Effector memory CD4-positive, alpha-beta T cell (primary cell): ENCODE measurements at places on chromosomes 6 and 20.
A peak's percentile ranks its signal among the peaks of the same experiment; 100 is the strongest.

GRCh38 chr6:151634336-151634720 is 140.5 kb downstream of the CCDC170 start:
- DNase-seq: no peak

GRCh38 chr6:28523241-28523622 is 2.4 kb upstream of the GPX5 start:
- DNase-seq: peak; percentile 21

DNA sequence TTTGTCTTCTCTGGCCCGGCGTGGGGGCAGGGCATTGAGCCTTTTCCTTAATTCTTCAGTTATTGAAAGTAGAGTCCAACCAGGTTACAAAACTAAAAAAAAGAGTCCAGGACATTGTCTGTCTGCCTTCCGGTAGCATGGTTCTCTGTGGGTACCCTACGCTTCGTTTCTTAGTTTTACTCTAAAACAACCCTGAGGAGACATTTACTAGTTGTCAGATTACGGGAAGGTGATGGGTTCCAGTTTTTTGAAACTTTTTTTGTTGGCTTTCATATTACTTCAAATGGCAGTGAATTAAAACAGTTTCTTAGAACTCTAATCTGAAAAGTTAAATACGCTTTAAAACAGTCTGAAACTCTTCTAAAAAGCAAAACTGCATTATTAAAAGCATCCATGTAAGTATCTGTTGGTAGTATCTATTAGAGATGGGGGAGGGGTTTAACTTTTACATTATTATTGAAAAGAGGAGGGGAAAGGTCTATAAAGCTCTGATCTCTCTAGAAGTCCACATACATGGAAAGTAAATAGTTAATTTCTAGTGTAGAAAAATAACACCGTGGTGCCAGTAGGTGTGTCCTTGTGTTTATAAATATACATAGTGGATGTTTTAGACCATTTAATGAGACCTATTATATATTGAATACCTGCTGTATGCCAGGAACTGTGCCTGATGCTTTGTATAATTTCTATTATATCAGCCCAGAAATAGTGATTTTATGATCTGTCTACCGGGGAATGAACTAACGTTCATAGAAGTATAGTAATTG is 2.2 kb downstream of the BICRAL start:
- DNase-seq: no peak

DNA sequence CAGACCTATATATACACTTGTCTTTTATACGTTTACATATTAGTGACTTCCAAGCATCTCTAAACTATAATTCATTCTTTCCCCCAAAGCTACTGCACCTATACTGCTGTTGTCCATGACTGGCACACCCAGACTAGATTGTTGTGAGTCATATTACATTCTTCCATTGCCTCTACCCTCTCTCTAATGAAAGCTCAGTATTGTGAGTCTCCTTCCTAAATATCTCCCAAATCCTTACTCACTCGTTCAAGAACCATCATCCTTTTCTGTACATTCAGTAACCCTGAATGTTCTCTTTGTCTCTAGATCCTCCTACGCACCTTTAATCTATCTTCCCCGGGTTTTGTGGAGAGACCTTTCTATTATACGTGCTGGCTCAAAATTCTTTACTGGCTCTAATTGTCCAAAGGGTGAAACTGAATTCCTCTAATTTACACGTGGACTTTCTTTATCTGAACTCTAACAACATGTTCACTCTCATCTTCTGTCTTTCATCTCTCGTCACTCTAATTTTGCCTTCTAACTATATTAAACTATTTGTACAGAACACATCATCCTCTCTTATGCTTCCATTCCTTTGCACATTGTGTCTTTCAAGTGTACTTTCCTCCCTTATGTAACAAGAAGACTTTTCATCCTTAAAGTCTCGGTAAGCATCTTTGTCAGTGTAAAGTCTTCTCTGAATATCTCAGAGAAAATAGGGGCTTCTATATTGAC is 109.3 kb downstream of the IBTK start:
- no peak for DNase-seq

DNA sequence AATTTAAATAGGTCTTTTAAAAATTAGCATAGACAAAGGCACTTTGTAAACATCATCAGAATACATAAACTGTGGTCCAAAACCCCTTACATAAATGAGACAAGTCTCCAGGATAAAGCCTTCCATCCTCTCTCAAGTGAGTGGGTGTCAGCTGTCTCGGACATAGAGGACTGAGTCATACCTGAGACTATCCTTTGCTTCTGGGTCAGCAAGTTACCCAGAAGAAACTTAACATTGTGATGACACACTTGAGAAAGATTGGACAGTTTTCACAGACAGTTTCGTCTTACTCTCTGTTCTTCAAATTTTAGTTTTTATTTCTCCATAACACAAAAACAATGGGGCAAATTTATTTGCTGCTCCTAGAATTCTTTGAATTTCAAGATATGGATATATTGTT is 838.0 kb downstream of the DHX35 start:
- DNase-seq: no peak

DNA sequence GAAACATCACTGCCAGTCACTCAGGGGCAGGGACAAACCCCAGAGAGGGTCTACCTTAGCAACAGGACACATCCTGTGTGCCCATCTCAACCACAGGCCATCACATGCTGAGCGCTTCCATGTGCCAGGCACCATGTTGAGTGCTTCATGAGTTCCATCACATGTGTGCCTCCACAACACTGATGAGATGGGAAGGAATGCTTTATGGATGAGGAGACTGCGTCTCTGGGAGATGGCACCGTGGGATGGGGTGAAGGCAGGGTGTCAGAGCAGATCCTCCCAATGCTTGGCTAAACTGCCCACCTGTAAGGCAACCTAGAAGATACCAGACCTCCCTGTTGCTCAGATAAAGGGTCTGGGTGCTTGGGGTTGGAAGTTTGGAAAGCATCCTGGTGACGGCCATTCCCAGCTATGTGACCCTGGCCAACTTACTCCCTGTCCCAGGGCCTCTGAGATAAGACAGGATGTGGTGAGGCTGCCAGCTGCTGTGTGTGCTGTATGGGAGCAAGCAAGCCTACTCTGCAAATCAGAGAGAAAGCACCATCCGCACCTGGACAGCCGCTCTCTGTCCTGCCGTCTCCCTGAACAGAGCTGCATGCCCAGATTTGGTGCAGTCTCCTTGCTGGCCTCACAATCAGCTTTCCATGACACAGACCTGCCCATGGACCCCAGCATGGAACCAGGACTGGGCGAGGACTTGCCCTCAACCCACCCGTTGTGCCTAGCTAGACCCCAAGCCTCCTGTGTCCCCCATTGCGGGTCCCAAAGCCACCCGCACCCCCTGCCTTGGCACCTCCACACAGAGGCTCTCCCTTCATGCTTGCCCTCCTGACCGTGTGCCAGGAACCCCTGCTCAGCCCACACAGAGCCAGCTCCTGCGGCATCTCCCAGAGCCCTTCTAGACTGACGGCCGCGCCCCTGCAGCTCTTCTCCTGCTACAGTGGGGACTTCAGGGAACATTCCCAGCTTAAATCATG is 143.7 kb downstream of the SYNDIG1 start:
- no peak for DNase-seq

DNA sequence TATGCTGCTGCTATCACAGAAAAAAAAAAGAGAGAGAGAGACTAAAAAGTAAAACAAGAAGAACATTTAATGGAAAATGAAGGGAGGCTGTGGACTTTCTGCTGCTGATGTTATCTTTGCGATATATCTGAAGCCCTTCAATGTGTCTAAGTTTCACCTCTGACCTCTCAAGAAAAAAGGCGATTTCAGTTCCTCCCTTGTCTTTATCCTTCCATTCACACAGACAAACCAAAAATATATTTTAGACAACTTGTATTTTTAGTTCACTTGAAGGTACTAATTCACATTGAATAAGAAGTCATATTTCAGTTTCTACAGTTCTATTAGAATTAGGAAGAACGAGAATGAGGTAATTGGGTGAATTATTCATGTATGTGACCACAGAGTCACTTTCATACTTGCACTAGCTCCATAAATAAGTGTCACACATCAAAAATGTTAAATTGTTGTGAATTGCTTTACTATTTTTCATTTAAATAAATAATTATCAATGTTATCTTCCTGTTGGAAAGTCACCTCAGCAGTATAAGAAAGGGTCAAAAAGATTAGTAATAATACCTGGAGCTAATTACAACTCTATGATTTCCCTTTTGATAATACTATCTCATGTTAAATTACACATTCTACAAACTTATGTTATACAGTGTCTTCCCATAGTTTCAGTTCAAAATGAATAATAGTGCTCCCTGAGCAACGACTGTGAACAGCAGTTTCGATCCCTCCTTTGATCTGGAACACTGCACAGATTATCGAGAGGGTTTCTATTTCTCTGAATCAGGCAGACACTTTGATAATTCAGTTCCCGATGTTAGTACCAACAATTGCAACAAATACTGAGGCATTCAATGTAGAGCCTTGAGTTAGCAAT is 85.2 kb upstream of the PLCB4 start:
- DNase-seq: no peak

DNA sequence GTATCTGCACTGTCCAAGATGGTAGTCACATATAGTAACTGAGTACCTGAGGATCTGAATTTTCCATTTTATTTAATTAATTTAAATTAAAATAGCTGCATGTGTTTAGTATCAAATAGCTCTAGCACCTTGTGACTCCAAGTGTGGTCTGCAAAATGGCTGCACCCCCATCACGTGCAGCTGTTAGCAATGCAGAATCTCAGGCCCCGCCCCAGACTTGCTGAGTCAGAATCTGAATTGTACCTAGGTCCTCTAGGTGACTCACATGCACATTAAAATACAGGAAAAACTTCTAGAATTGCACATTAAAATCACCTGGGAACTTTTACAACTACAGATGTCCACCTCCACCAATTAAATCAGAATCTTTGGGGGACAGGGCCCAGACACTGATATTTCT is 19.2 kb upstream of the FAM83C start:
- DNase-seq: no peak

DNA sequence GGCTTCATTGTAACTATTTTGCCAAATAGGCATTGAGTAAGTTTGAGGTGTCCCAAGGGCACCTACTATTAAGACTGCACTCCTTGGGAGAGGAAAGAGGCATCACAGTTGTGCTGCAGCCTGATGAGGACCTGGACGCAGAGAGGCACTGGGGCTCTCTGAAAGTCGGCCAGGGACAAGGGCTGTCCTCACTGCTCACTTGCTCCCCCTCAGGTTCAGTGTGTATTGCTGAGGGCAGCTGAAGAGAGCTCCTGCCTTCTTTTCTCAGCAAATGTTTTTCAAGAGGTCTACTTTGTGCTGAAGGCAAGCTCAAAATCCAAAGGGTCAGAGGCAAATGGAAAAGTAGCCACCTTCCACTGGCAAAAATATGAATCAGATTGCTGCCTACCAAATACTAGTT is 331.8 kb downstream of the RIMS1 start:
- no peak for DNase-seq

DNA sequence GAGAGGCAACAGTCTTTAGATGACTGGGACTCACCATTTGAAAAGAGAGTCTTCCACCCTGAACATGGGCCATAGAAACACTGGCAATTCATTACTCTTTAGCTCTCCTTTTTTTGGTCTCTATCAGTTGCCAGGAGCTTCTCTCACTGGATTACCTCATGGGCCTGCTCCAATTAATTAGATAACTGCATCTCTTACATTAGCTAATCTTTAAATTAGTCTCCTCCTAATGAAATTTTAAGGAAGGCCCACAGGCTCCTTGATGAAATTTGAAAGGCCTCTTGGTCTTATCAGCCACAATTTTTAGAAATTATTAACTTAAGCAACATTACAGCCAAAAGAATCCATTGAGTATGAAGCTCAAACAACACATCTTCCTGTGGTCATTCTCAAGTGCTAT is 184.4 kb downstream of the UNC5CL start:
- no peak for DNase-seq

DNA sequence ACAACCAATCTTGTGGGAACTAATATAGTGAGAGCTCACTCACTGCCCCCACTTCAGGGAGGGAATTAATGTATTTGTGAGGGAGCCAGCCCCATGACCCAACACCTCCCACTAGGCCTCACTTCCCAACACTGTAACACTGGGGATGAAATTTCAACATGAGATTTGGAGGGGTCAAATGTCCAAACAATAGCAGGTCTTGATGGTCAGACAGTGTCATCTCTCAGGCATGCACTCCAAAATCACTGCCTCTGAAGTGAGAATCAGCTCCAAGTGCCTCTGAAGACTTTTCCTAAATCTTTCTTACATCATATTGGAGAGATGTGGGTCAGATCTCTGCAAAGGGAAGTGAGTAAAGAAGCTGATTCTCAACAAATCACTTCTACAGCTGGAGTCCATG is 13.8 kb upstream of the SAYSD1 start:
- DNase-seq: no peak

DNA sequence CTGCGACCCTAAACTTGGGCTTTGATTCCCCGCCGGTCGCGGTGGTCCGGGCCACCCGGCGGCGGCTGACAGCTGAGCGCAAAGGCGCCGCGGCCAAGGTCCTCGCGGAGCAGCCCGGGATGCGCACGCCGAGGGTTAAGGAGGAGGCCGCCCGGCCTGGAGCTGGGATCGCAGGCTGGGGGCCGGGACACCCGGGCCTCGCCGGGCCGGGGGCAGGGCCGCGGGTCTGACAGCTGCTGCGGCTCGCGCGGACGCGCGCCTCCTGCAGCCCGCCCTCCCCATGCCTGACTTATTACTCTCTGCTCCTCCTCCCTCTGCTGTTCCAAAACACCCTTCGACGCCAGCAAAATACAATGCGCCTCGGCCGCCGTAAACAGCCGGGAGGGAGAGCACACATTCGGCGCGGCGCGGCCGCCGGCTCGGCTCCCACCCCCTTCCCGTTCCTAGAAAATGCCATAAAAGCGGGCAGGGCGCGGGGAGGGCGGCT is 746 bp downstream of the BACH2 start:
- peak; percentile 32 for DNase-seq

- DNase-seq: no peak
These were observed 469 bp upstream of the XRN2 start for GRCh38 chr20:21302664-21303060.

DNA sequence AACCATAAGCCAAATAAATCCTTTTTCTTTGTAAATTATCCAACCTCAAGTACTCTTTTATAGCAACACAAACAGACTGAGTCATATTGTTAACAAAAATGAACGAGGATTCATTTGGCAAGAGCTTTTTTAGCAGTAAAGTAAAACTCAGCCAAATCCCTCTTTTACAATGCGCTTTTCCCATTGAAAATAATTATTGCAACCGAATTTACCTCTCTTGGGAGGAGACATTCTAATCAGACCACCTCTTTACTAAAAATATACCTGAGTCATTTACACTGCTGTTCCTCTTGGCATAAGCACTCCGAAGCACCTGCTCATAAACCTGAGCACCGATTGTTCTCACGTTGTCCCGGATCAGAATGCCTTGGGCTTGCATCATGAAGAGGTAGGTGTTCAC is 57.4 kb downstream of the B4GALT5 start:
- no peak for DNase-seq

DNA sequence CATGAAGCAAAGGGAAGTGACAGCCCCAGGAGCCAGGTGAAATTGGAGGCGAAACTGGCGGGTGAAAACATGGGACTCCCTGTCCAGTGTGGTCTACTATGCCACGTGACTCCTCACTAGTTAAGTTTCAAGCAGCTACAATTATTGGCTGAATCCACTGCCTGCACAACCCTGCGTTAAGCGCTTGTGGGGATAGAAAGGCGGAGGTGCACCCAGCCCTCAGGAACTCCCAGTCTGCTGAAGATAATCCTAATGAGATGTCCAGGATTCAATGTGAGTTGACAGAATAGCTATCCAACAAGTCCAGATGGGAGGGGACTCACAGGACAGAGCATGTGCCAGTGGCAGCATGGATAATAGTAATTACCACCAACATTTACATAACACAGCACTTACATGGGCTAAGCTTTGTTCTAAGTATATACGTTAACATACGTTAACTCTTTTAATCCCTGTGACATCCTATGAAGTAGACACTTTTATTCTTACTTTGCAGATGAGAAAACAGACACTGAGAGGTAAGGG is 1.8 kb downstream of the MOCS1 start:
- DNase-seq: no peak
